ENCODE measurements at places on chromosomes 12 and 14.

GRCh38 chr14:103628221-103628683, 759 bp upstream of the KLC1 start:
- peak; percentile 78 for DNase-seq

GRCh38 chr14:22386924-22387775, 201.9 kb downstream of the DAD1 start:
- DNase-seq = peak; percentile 79

DNA sequence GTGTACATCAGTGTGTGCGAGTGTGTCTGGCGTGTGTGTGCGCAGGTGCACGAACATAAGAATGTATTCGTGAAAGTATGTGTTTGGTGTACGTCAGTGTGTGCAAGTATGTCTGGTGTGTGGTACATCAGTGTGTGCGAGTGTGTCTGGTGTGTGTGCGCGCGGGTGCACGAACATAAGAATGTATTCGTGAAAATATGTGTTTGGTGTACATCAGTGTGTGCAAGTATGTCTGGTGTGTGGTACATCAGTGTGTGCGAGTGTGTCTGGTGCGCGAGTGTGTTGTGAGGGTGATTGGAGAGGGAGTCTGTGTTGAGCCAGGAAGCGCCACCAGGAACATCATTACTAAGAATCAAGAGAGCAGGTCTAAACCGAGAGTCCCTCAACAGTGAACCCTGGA, 143.8 kb downstream of the BCL11B start:
- DNase-seq = peak; percentile 23

DNA sequence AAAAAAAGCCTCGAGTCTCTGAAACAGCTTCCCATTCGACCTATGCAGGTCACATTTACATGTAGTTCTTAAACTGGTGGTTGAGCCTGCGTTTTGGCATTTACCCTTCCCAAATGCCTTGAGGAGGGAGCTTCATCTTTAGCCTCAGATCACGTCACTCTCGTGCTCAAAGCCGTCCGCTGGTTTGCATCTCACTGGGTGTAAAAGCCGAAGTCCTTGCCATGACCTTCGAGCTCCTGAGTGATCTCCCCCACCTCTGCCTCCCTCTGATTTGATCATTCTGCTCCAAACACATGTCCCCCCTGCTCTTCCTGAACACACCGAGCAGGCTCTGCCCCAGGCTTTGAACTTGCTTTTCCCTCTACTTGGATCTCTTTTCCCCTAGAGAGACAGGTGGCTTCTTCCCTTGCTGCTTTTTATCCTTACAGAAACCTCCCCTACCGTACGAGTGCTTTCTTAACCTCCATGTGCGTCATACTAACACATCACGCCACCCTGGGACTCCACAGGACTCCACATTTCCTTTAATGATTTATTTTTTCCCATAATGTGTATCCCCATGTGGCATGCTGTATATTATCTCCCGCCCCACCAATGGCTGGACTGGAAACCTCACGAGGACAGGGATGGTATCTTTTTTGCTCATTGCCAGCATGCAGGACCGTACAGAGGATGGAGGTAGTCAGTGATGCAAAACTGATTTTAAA, 610.7 kb downstream of the VRK1 start:
- DNase-seq = no peak

DNA sequence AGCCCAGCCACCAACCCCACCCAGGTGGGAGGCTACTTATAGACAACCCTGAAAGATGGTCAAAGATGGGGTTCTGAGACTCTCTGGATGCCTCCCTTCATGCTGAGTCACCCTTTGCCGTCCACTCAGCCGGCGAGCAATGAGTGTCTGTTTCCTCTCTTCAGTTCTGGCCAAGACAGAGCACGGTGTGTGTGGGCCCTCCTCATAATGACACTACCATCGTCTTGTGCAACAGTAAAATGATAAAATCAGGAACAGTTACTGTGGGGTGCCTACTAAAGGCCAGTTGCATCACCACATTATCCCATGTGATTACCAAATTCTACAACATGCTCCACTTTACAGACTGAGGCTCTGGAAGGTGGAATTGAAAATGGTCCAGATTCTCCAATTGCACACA, 7.0 kb upstream of the BDKRB1 start:
- no peak for DNase-seq

GRCh38 chr12:1797991-1798640, 22.2 kb upstream of the LRTM2 start:
- DNase-seq = peak; percentile 41

GRCh38 chr12:106767206-106767605, 7.3 kb upstream of the RIC8B start:
- no peak for DNase-seq

DNA sequence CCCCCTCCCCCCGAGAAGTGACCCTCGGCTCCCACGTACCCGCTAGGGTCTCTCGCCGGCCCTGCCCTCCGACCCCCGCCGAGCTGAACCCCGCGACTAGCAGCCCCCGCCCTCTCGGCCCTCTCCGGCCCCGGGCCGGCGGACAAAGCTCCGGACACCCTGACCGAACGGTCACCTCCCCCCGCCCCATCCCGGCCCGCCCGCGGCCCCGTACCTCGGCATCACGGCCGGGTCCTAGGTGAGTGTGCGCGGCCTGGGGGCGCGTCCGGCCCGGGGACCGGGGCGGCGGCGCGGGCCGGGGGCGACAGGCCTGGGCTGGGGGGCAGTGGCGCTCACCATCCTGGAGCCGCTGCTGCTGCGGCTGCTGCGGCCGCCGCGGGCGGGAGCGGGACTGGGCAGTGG, at the start of gene FIGNL2:
TSS of gene FIGNL2 (minus strand) at position 393 of the 402 bp plus-strand sequence. CDS start 26,305 bp downstream, outside the sequence.
- no peak for DNase-seq

GRCh38 chr12:106079148-106079738, 59.5 kb downstream of the NUAK1 start:
- DNase-seq = no peak

- no peak for DNase-seq
Measured at GRCh38 chr12:96152164-96152563, 42.0 kb upstream of the ELK3 start.

DNA sequence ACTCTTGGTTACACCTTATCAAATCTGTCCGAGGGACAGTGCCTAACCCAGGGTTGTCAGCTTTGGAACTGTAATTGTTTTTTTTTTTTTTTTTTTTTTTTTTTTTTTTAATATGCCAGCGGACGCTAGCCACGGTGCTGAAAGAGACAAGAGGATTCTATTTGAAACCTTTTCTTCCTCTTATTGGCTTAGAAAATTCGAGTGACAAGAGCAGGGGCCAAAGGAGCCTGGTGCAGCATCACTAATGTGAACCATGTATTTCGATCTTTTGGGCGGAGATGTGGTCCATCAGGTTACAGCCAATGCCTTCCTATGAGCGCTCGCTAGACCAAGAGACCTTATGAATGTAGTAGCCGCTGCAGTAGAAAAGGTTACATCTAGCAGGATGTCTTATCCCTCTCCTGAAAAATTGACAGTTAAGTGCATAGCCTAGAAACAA, 922 bp downstream of the PTPRR start:
- DNase-seq = no peak

- DNase-seq = peak; percentile 87
Measured at GRCh38 chr14:76953311-76953945, 75.1 kb downstream of the IRF2BPL start.

- no peak for DNase-seq
Measured at GRCh38 chr14:36086629-36087395, 89.7 kb downstream of the PTCSC3 start.

- no peak for DNase-seq
Measured at GRCh38 chr14:75022655-75023054, 19.9 kb downstream of the EIF2B2 start.

DNA sequence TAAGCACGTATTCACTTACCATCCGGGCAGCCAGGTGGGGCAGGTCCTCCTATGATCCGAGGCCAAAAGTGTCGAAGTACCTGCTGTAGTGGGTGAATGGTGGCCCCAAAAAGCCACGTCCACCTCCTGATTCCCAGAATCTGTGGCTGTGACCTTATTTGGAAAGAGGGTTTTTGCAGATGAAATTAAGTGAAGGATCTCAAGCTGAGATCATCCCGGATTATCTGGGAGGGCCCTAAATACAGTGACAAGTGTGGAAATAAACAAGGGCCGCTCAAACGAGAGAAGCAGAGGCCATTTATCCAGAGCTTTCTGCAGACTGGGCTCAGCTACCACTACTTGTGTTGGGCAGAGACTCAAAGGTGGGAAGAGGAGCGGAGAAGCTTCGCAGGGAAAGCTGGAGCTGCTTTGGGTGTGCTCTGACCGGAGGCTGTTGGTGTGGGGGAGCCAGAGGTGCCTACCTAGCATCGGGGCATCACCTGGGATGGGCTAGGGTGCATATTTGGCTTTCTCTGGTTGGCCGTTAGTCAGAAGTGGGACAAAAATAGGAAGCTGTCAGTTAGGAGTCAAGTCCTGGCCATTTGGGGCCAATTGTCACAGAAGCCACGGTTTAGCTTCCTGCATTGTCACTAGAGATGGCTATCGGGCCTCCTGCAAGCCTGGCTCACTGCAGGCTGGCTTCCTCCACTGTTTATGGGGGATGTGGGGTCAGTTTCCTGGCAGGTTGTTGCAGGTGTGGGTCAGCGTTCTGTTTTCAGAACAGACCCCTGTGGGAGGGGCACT, 27.8 kb upstream of the DLK1 start:
- no peak for DNase-seq

DNA sequence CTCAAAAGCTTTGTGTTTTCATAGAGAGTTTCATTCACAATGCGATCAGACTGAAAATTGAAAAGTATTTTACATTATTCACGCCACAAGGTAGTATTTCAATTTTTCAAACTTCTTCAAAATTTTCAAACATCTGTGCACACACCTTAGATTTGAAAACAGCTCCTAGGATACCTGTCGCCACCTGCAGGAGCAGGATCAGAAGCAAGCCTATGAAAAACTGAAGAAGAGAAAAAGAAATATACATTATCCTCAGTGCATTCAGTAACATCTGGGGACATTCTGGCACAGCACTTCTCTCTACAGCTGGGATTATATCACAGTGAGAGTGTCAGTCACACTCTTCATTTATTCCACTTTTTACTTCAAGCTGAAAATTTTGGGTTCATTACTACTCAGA, 19.8 kb downstream of the TSPAN8 start:
- no peak for DNase-seq

DNA sequence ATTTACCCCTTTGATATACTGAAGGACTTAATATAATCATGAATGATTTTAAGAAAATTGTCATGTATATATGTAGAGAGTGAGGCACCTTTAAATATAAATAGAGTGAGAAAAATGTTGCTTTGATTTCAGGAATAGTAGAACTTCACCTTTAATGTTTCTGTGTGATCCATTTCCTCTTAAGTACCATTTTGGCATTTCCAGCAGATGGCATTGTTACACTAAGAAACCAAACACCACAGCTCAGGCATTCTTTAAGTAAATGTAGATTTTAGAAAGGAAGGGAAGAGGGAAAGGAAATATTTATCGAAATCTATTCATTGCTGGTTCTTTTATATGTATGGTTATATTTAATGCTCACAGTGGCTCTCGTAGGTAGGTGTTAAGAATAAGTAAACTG, 556.7 kb upstream of the FBXO33 start:
- DNase-seq = no peak

- DNase-seq = no peak
Measured at GRCh38 chr14:36069535-36069900, 107.0 kb downstream of the PTCSC3 start.

DNA sequence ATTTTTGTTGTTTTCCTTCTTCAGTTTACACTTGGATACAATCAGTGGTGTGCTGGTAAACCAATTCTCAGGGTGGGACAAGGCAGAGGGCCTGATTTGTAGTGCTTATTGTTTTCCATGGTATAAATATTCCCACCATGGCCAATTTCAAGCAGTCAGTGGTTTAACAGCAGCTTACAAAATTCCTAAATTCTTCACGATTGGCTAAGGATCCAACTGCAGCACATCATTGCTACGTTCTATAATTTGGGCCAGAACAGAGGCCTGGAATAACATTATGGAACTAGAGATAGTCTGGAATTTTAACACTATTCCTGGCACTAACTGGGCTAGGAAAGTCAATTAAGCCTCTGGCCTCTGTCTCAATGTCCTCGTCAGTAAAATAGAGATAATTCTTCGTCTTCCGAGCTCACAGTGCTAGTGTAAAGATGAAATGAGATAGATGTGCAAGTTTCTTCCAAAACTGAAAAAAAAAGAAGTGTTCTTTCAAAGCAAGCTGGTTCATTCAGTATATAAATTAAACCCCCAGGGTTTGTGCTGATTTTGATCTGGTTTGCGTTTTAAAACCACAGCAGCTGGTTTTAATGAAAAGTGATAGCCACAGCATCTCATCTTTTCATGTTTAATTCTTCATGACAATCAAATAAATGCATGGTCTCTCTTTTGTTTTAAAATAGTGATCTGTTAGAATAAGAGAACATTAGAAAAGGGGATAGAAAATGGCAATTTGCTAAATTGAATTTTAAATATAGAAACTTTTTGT, 104.1 kb downstream of the EPS8 start:
- DNase-seq = no peak

Measured in ureter (tissue), 1 donor.